ENCODE measurements at places on chromosomes 5 and 9.

DNA sequence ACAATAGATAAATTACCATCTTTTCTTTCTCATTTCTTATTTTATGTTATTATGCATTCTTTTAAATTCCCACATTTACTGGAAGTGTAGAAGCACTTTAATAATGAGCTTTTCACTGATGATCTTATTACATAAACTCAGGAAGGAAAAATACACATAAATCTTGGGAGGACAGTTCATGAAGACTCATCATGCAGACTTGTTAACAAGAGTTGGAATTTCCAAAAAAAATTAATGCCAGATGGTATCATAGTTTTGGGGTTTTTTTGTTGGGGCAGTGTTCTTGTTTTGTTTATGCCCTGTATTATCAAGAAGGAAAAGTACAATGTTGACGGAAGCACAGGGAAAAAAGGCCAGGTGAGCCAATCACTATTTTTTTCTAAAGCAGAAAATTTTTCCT lies 35.1 kb downstream of the CEMIP2 start:
- DNase-seq, result no peak

GRCh38 chr5:123441408-123441807 lies 18.2 kb upstream of the CEP120 start:
- DNase-seq, result no peak

DNA sequence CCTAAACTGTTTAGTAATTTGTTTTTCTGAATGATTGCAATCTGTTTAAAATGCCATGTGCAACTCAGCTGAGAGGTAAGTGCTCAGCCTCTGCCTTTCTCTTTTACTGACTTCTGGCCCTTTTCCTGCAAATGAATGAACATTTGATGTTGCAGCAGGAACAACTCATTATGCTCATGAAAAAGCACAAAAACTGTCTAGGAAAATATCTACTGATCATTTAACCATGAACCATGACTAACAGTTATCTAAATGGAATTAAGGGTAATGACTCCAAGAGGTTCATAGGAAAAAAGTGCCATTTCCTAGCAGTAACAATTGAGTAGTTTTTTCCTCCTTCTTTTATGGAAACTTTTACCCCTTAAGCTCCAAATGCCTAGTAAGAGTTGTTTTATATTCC lies 70.6 kb upstream of the ANKH start:
- no peak for DNase-seq

DNA sequence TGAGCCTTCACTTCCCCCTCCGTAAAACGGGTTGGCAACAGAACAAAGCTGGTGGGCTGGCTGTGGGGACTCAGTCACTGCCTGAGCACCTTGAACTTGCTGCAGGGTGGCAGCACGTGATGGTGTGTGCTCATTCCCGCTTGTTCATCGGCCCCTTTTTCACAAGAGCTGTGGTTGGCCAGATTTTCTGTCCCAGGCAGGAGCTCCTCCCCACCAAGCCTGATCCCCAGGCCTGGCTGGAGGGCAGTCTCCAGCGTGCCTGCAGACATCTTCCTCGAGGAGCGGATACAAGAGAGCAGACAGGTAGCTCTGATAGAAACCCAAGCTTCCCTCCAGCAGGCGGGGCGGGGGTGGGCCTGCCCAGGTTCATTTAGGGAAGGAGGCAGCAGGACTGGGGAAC lies 61.9 kb upstream of the ORM1 start:
- no peak for DNase-seq

- DNase-seq, result no peak
Measured at GRCh38 chr9:25350011-25350410, 328.2 kb downstream of the TUSC1 start.

GRCh38 chr5:14414007-14414406 lies 167.6 kb upstream of the OTULINL start:
- no peak for DNase-seq

DNA sequence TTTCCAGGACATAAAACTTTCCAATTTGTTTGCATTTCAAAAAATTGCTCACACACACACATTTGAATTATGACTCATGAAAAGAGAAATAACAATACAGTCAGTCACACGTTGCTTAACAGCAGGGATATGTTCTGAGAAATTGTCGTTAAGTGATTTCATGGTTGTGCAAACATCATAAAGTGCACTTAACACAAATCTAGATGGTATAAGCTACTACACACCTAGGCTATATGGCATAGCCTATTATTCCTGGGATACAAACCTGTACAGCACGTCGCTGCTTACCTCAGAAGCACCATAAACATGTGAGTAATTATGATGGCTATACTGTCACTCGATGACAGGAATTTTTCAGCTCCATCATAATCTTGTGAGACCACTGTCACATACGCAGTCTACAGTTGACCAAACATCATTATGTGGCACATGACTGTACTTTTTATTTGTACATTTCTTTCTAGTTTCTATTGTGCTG lies 378.2 kb downstream of the ACTL7B start:
- no peak for DNase-seq

DNA sequence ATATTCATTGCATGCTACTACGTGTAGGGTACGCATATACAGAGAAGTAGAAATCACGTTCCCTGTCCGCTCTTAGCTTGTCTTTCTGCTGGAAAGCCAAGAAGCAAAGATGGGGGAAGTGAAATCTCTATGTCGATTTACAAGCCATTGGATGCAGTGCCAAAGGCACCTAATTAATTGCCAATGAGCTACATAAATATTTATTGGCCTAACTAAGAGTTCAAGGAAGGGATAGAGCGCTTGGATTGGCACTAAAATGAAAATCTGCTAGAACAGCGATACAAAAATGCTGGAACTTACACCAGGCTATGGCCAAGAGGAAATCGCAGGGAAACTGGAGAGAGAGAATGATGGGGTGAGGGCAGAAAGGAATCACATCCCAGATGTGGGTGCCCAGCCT lies 10.8 kb downstream of the SMIM23 start:
- no peak for DNase-seq

GRCh38 chr9:38309324-38310195 lies 82.9 kb upstream of the ALDH1B1 start:
- no peak for DNase-seq

DNA sequence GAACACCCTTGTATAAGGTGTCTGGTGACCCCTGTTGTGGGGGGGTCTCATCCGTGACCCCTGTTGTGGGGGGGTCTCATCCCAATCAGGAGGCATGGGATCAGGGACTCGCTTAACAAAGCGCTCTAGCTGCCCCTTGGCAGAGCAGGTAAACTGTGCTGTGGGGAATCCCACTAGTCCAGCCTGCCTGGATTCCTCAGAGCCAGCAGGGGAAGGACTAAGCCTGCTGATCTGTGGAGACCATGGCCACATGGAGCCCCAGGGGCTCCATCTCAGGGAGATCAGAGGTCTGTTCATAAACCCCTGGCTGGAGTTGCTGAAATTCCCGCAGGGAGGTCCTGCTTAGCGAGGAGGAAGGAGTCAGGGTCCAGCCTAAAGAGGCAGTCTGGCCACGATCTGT lies 45.8 kb upstream of the TXNDC8 start:
- DNase-seq, result no peak

DNA sequence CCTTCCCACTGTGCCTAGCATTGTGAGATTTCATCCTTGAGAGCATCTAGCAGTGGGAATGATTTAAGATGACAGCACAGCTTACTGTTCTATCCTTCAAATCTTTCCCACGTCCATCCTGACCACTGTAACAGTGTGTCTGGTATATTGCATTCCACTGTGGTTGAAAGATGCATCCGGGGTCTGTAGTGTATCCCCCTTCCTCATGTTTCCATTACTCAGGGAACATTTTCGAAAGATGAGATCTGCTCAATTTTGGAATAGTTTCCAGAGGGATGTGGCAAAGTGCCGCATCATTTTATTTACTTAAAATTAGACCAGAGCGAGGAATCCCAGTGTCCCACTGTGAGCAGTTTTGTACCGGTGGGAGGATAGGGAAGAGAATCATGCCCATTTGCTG lies 407.1 kb upstream of the PAPPA start:
- DNase-seq, result no peak

GRCh38 chr5:1007221-1007680 lies 1.4 kb upstream of the NKD2 start:
- no peak for DNase-seq

DNA sequence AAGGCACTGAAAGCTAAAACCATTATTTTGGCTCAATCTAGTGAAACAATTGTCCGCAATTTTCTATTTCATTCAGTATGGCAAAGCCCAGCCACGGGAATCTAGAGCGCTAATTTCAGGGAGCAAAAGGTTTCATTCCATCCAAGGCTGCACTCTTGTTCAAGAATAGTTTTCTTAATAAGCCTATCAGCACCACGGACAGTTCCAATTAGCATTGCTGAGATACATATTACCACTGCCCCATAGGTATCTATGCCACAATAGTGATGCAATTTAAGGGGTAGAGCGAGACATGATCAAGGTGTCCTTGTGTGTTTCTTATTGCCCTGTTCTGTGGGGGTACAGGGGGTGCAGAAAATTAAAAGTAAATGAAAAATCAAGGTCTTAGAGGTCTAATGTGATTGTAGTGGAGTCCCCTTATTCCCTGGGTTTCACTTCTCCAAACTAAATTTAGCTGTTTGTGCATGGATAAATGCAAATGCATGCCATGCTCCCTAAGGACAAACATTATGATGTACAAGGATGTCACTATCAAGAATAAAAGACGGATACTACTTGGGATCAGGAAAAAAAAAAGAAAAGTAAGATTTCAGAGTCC lies 45.5 kb downstream of the SPOCK1 start:
- DNase-seq, result no peak

GRCh38 chr5:52837068-52837467 lies 49.4 kb downstream of the ITGA1 start:
- no peak for DNase-seq

GRCh38 chr5:81195335-81195929 lies 37.7 kb upstream of the CKMT2 start:
- DNase-seq, result no peak

DNA sequence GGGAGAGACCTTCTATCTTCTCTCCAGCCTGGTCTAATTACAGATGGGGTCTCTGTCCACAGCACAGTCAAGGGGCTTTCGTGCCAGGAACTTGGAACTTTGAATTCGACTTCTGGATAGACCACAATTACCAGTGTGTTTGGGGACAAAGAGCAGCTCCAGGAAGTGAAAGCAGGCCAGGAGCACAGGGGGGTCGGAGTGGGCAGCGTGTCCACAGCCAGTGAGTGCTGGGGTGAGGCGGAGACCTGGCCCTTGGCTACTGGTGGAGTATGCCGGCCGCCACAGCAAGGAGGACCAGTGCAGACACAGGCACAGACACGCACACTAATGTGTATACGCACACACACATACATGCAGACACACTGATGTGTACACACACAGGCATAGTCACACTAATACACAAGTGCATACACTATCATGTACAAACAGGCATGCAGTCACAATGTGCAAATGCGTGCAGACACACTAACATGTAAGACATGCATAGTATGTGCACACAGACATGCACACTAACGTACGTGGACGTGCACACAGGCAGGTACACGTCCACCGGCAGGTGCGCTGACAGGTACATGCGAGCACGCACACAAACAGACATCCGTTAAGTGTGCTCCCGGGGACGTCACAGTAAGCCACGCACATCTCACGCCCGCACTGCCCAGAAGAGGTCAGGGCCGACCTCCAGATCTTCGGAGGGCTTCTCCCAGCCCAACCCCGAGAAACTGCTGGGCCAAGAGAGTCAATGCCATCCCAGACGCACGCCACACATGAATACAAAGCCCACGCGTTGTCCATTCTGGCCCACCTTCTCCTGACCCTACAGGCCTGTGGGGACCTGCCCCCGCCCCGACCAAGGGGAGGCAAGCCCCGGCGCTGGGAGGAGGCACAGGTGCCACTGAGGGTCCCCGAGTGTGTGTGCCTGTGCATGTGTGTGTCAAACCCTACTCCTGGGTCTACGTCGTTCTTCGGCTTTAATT lies 46.5 kb downstream of the NKD2 start:
- no peak for DNase-seq

- no peak for DNase-seq
Measured at GRCh38 chr5:154005648-154006047, 33.1 kb downstream of the FAM114A2 start.

DNA sequence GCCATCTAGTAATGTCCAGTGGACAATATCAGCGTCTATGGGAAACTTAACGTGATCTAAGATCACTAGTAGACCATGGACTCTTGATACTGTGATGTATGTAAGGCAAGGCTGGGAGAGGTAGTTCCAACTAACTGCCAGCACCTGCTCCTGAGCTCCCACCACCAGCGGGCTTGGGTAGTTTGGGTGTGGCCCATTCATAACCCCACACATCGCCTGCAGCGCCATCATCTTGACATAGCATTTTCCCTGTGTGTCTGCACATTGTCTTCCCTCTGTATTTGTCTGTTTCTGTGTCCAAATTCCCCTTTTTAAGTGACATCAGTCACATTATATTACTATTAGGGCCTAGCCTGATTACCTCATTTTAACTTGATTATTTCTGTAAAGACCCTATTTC lies 28.1 kb upstream of the GSN start:
- no peak for DNase-seq

DNA sequence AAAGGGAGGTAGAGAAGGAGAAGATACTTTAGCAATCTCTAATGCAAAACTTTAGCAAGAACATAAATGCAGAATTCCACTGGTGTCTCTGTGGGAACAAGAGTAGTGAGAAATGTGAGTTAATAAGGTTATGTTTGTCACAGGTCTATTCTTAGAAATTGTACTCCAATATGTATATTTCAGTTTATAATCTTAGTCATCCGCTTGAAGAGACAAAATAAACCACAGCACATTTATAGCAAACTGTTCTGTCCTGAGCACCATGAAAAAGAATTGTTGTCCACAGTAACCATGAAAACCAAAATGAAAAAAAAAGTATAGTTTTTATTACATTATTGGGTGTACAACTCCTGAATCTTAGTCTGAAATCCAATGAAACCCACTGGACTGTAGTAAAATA lies 93.6 kb upstream of the TSLP start:
- no peak for DNase-seq

- no peak for DNase-seq
Measured at GRCh38 chr5:116942622-116943021, 368.0 kb upstream of the SEMA6A start.

- no peak for DNase-seq
Measured at GRCh38 chr5:176771102-176771845, 39.1 kb upstream of the UNC5A start.

DNA sequence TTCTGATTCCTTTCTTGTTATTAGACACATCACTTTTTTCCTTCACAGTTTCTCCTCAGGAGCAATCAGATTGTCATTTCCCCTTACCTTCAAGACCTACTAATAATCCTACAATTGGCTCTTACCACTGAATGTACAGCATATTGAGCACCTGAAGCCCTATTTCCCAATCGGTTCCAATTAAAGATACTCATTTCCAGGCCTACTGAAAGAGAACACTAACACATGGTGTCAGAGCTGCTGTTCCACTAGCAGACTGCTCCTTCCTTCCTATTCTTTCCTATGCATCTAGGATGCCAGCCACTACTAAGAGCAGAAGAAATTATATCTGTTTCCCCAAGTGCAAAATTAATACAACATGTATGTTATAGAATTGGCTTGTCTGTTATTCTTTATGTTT lies 34.6 kb downstream of the SKIC3 start:
- no peak for DNase-seq

DNA sequence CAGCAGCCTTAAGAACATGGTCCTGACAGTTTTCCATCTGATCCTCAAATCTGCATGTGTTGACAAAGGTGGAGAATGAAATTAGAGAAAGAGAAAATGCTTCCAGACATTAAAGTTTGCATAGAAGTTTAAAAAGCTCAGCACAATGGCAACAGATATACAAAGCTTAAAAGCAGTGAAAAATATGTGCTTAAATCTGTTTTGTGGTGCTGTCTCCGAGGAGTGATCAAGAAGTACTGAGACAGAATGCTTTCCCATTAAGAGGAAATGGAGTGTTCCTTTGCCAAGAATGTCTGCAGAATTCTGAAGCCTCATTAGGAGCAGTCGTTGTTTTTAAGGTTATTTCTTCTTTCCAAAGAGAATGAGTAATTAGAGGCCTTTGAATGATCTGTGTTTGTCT lies 131.4 kb downstream of the MCTP1 start:
- DNase-seq, result no peak
